ENCODE measurements at places on chromosomes 16 and 17.

DNA sequence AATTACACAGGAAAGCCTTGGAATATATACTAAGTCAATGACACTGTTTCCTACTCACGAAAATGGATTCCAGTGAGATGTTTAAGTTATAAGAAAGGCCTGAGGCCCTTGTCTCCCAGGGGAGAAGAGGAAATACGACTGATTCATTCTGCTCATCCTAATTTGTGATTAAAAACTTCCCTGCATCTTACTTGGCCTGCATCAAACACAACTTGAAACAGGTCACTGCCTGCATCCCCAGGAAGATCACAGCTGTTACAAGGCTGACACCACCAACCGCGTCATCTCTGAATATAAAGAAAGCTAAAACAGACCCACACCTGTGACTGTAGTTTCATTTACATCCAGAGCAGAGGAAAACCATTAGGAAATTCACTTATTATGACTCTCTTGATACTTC lies 121.9 kb downstream of the DNAH3 start:
- DNase-seq: no peak

DNA sequence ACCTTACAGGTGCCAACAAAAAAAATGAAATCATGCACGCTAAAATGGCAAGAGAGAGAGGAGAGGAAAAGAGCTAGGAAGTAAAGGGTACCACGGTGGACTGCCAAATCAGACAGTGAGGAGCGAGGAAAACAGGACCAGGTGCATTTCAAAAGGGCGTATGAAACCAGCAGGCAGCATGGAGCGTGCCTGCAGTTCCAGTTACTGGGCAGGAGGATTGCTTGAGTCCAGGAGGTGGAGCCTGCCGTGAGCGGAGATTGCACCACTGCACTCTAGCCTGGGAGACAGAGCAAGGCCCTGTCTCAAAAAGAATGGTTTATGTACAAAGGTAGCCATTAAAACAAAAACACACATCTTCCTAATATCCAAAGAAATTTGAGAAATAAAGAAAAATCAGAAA lies 16.4 kb downstream of the USP36 start:
- no peak for DNase-seq

DNA sequence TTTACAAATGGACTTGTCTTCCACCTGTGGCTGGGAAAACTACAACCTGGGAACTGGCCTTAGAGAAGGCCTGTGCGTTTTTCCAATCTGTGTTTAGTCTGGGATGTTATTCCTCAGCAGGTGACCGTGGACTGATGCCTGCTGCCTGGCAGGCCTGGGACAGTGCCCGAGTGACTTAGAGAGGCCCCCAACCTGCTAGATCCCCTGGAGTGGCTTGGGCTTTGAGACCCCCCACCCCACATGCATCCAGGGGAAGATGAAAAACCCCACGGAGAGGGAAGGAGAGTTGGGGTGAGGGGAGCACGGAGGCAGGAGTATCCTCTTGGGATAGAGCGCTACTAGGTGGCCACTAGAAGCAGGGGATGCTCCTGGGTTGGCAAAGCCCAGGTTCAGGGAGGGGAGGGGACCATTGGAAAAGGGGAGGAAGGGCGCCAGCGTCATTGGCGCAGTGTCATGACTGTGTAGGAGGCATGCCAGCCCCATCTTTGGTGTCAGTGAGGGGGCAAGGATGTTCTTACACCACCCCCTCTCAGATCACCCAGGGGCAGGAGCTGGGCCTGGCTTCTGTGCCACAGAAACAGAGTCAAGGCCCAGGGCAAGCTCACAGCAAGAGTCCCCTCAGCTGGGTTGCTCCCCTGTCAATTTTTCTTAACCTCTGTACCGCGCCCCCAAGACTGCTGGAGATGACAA lies 54.1 kb downstream of the MEAK7 start:
- peak; percentile 55 for DNase-seq

DNA sequence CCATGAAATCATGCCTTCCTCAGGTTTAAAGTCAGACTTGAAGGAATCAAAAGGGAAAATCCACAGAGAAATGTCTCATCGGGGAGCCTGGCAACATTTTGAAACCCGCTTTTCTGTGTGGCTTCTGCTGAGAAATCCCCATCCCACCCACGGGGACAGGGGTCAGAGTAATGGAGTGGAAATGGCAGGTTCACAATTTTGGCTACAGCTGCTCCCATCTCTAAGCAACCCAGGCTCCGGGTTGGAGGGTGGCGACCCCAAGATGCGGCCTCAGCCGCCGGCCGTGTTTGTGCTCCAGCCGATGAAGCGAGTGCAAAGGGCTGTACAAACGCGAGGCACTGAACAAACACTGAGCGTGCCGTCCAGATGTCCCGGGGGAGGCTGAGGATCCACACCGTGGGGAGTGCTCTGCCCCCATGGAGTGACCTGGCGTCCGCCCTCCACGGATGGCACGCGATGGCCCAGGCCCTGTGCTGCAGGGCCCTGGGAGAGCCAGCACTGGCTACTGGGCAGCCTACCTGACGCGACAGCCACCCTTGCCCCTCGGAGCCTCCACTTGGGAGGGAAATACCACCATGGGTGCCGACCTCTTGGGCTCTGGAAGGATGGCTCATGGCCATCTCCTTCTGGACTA lies 22.2 kb downstream of the SLC43A2 start:
- DNase-seq: no peak

GRCh38 chr16:400061-400591 lies 1.6 kb upstream of the DECR2 start:
- DNase-seq: no peak

DNA sequence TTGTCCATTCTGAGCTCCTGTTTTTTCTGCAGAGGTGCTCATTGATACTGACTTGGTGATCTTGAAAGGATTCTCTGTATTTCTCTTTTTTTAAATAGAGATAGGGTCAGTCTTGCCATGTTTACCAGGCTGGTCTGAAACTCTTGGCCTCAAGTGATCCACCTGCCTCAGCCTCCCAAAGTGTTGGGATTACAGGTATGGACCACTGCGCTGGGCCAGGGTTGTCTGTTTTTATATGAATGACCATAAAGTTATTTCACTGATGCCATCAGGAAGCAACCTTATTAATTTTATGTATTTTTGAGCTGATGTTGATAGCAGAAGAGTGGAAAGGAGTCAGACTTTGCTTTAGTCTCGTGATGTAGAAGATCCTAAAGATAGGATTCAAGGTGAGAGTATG lies 35.7 kb upstream of the METTL9 start:
- no peak for DNase-seq

DNA sequence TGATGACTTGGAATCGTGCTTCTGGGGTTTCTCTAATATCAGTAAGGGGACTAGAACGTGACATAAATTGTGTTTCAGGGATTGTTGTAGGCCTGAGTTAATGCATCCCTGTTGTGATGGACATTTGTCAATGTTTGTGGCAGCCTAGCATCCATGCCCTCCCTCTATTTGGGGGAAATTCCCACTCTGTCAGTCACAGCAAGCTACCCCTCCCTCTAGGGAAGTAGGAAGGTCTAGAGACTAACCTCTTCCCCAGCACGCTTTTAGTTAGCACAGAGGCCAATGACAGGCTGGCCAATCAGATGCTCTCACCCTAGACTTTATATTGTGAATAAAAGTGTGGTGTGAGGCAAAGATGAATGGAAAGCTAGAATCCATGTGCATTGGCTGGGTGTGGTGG lies 32.4 kb upstream of the NF1 start:
- no peak for DNase-seq

DNA sequence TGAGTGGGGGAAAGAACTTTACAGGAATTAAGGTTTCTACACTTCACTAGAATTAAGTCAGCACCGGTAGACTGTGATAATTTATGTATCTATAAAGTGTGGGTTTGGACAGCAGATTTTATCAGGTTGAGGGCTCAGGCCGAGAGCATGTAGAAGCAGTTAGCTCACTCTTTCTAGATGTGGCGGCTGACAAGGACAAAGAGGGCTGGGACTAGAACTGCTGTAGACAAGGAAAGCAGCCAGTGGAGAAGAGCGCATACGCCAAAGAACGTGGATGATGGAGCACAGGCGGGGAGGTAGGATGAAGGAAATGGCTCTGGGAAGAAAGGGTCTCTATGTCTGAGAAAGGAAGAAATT lies 504 bp upstream of the GOSR1 start:
- no peak for DNase-seq

- DNase-seq: no peak
These were observed 20.3 kb upstream of the GLIS2 start for GRCh38 chr16:4295581-4295980.

DNA sequence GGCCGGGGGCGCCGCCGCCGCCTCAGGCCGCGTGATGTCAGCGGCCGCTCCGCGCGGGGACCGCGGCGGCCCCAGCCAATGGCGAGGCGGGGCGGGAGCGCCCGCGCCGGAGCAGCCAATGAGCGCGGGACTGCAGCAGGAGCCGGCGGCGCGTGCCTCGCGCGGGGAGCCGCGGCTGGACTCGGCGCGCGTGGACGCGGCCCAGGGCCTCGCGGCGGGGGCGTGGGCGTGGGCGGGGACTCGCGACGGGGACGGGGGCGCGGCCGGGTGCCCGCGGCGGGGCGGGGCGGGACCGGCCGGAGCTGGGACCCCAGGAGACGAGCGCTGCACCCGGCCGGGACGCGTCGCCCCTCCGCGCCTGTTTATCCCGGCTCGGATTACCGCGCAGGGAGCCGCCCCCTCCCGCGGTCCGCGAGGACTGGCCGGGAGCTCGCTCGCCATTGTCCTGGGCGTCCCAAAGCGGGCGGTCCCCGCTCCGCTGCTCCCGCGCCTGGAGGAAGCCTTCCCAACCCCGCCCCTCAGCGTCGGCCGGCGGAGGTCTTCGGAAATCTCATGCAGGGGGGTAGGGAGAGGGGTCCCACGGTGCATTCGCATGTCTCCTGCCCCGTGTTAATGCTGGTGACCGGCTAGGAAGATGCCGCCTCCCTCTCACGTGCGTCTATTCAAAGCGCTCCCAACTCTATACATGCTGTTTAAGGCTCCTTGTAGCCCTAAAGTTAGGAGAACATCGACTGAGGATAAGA lies at the start of gene RNF157:
RNF157 (minus strand) TSS at position 33 of the 743 bp plus-strand sequence. CDS start 253 bp downstream, outside the sequence.
- DNase-seq: peak; percentile 77

- DNase-seq: no peak
These were observed 206.5 kb upstream of the GOT2 start for GRCh38 chr16:58940609-58941008.

DNA sequence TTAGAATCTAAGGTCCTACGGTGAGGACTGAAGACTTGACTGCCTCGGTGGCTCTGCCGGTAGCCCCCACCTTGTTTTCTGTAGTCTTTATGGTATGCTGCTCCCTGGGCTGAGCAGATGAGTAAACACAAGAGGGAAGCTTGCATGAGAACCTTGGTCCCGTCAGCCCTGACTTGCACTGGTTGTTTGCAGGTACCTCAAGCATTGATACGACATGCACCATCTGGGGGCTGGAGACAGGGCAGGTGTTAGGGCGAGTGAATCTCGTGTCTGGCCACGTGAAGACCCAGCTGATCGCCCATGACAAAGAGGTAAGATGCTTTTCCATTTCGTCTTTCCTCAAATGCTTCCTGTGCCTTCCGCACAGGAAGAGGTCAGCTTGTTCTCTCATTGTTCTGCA lies 21.1 kb upstream of the TACO1 start:
- no peak for DNase-seq

- no peak for DNase-seq
These were observed 55.5 kb downstream of the ANKFY1 start for GRCh38 chr17:4208238-4208637.

GRCh38 chr16:84308120-84308519 lies 13.4 kb downstream of the WFDC1 start:
- DNase-seq: no peak
